Kasumi-1 (cell line): ENCODE measurements at places on chromosomes 7 and 10.
A peak's percentile ranks its signal among the peaks of the same experiment; 100 is the strongest.

DNA sequence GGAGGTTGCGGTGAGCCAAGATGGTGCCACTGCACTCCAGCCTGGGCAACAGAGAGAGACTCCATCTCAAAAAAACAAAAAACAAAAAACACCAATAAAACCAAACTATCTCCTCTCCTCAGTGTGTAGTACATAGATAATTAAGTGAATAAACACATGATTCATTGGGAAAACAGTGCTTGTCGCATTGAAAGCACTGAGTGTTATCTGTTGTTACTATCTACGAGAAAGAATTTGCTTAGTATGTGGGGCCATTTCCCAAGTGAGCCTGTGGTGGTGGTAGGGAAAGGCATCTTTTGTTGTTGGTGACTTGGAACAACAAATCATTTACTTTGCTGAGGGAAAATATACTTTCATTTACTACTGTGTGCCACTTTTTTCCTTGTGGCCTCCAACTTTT lies 42.6 kb downstream of the RSBN1L start:
- DNase-seq, result no peak

- no peak for DNase-seq
Observed at GRCh38 chr7:45401851-45402250, 172.3 kb upstream of the ADCY1 start.

GRCh38 chr7:150759479-150759878 lies 22.3 kb downstream of the GIMAP5 start:
- DNase-seq, result no peak

GRCh38 chr10:101724446-101724845 lies 29.5 kb upstream of the FBXW4 start:
- DNase-seq, result no peak

GRCh38 chr7:92769394-92769699 lies 67.0 kb downstream of the CDK6 start:
- DNase-seq, result no peak

DNA sequence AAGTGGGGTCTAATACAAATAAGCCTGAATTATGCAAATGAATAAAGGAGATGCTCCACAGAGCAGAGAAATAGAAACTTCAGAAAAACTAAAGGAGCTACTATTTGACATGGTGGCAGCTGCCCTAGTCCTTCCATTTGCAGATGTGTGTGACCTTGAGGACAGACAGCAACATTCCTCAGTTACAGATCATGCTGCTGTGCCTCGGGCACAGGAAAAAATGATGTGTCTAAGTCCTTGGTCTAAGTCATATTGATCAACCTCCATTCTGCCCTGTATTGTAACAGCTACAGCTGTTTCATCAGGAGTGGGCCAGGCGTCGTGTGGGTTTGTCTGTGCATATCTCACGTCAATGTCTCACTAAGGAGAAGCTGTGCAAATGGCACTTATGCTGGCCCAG lies 710.4 kb downstream of the TNS3 start:
- DNase-seq, result no peak

GRCh38 chr10:60114765-60115586 lies 208.6 kb upstream of the CCDC6 start:
- DNase-seq, result peak; percentile 61

DNA sequence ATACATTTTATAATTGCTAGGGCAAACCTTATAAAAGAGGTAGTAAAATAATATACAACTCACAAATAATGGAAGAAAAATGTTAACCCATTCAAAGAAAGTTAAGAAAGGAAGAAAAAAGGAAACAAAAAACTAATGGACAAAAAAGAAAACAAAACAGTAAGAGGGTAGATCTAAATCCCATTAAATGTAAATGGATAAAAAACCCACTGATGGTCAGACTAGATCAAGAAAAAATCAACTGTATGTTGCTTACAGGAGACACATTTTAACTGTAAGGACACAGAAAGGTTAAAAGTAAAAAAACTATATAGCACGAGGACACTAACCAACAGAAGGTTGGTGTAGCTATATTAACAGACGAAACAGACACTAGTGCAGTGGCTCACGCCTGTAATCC lies 18.0 kb downstream of the FOXL3 start:
- DNase-seq, result no peak

GRCh38 chr7:43038254-43038653 lies 74.2 kb upstream of the HECW1 start:
- DNase-seq, result no peak

GRCh38 chr10:72802332-72802731 lies 91.2 kb upstream of the OIT3 start:
- DNase-seq, result no peak

- no peak for DNase-seq
Observed at GRCh38 chr10:104308439-104308903, 29.8 kb downstream of the ITPRIP start.

DNA sequence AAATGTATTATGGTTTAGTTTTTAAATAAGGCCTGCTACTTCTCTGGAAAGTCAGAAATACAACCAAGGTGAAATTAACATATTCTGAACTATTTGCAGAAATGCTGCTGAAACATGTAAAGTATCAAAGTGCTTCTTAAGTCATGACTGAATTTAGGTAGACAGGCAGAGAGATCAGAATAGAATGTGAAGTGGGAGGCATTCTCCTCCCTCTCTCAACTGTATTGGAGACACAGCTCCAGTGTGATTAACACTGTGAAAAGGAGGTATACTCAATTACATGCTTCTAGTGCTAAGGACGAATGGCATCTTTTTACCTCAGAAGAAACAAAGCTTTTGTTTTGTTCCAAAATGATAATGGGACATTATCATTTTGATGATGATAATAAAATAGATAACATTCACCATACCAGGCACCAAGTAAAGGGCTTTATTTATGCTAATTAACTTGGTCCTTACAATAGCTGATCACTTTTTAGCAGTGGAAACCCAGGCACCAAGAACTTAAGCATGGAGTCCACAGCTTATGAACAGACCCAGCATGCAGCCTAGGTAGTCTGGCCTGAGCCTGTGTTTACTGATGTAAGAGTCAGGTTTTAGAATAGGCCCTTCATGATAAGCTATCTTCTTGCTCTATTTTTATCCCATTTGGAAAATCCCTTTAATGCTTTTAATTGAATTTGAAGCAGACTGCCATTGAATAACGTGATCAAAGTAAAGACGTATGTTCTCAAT lies 26.0 kb downstream of the PPP1R9A start:
- no peak for DNase-seq

- no peak for DNase-seq
Observed at GRCh38 chr7:141053626-141054025, 20.2 kb upstream of the TMEM178B start.

- DNase-seq, result no peak
Observed at GRCh38 chr7:74476626-74477025, 22.9 kb downstream of the GTF2IRD1 start.

DNA sequence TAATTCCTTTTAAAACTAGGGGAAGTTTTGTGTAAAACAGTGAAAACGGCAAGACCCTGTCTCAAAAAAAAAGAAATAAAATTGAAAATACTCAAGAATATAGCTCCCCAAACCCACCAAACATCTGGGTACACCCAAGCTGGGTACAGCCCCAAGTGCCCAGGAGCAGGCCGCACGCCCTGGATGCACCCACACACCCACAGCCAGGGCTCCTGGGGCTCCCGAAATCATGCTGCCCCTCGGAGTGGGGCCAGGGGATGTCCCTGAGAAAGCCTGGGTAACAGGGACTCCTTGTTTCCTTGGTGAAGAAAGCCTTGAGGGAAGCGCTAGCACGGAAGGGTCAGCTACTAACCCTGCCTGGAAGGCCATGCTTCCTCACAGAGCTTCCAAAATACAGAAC lies 10.1 kb downstream of the BNIP3 start:
- DNase-seq, result no peak

- DNase-seq, result no peak
Observed at GRCh38 chr10:43862756-43863155, 214.1 kb upstream of the ZNF32 start.

DNA sequence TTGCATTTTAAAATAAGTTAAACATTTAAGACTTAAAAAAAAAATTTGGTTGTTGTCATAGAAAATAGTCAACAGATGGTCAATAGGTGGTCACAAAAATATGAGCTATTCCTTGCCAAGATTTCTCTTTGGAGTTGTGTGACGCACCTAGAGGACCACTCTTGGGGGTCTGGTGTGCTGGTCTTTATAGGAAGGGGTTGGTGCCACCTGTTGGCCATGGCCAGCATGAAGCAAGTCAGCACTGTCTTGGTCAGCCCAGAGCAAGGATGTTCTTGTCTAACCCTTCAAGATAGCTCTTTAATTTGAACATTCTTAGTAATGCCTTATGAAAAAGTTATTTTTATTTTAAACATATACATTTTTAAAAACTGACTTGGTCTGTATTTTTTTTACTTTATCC lies 267.9 kb upstream of the CNTNAP2 start:
- DNase-seq, result peak; percentile 4

GRCh38 chr10:74483356-74483755 lies 332.3 kb downstream of the ADK start:
- no peak for DNase-seq

- DNase-seq, result no peak
Observed at GRCh38 chr7:79782906-79783305, 329.4 kb upstream of the MAGI2 start.

DNA sequence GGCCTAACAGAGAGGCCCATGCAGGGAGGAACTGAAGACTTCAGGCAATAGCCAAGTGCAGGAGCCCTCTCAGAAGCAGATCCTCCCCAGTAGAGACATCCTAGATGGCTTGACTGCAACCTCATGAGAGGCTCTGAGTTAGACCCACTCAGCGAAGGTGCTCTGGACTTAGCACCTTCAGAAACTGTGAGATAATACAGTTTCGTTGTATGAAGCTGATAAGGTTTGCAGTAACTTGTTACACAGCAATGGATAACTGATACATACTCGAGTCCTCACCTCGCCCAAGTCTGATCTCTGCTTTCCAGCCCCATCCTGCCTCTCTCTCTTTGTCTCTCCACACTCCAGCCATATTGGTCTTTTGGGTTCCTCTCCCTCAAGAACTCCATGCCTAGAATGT lies 136.4 kb upstream of the EEPD1 start:
- DNase-seq, result no peak

GRCh38 chr7:32253299-32253698 lies 183.1 kb upstream of the PDE1C start:
- no peak for DNase-seq

DNA sequence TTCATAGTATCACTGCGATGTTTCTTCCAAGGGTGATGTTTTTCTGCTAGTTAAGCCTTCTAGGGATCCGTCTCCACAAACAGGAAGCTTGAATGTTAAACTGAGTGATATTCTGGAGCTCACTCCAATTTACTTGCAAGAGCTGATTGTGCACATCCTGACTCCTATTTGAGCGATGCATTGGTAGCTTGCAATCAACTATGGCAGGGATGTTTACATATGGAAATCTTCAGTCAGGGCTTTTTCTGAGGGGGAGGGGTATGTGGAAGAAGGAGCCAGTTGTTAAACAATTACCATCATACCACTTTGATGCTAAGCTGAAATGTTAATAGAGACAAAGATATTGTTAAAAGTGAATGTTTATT lies 43.2 kb upstream of the NXPH1 start:
- DNase-seq, result no peak

GRCh38 chr10:47401210-47401609 lies 17.1 kb upstream of the ZNF488 start:
- DNase-seq, result no peak

GRCh38 chr10:68202960-68203353 lies 29.0 kb downstream of the ATOH7 start:
- DNase-seq, result no peak

DNA sequence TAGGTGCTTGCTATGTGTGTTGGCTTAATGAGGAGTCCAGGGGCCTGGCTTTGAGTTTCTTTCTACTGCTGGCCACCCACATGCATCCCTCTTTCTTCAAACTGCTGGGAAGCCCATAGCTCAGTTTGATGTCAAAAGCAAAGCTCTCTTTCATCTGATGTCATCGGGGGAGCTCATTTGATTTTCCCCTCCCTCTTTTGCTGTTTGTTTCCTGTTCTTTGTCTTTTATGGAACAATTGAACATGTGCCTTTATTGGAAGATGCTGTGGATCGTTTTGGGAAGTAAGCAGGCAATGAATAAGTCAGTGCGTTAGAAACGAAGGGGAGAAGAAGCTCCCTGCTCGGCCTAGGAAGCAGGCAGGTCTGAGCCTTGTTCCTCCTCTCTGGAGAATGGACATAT lies 140.7 kb downstream of the GRK5 start:
- no peak for DNase-seq

DNA sequence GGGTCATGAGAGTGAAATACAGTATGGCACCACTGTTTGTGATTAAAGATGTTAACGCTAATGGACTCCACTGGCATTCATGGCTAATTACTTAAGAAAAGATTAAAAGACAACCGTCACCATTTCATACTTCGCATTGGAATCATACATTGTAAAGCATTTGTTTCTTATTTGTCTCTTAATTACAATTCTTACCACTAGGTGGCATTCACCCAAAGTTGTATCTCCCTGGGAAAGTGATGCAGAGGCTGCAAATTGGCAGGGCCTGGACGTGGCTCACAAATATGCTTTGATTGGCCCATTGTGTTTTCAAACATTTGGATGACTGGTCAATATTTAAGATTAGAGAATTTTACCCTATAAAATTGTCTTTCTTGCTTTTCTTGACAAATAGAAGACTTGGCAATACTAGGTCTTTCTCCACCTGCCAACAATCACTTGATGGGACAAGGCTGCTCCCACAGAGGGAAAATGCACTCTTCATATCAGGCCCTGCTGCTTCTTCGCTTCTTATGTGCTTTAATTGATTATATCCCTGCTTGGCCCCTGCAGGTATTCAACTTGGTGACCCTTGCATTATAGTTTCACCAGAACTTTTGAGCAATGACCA lies 72.1 kb upstream of the STARD3NL start:
- peak; percentile 91 for DNase-seq

GRCh38 chr7:142391191-142391992 lies 133.5 kb upstream of the PRSS58 start:
- DNase-seq, result peak; percentile 68

GRCh38 chr7:134639683-134640279 lies 6.9 kb upstream of the BPGM start:
- no peak for DNase-seq

GRCh38 chr7:25169683-25170082 lies 44.6 kb upstream of the CYCS start:
- no peak for DNase-seq

GRCh38 chr10:76778914-76779795 lies 858.5 kb downstream of the KCNMA1 start:
- no peak for DNase-seq

DNA sequence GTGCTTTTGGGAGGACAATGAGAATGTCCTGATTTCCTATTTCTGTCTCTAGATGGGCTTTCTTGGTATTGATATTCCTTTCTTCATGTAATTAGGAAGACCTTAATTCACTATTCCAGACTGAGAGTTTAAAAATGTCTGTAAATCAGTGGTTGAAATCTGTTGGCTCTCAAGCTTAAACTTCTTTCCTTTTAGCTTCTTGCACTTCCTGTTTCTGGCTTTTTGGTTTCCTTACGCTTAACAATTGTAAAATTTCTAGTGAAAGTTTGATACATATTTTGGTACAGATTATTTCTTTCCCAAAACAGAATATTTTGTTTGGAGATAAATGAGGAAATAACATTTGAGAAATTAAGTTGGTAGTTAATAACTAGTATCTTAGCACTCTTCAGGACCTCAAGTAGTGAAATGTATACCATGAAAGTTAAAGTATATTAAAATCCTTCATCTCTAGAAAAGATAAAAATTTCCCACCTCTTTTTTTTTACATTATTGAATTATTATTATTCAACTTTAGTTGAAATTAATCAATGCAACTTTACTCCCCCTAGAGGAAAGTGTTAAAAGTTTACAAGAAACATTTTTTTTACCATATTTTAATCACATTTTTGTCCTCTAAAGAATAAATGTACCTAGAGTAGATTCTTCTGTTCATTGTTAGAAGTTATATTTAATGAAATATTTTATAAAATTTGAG lies 137.2 kb downstream of the PHTF2 start:
- peak; percentile 20 for DNase-seq

GRCh38 chr10:15222511-15222910 lies 54.0 kb upstream of the NMT2 start:
- no peak for DNase-seq
